ENCODE measurements at places on chromosomes 1 and 21.

GRCh38 chr1:94119796-94120569 lies 965 bp downstream of the ABCA4 start:
- peak; percentile 60 for DNase-seq

DNA sequence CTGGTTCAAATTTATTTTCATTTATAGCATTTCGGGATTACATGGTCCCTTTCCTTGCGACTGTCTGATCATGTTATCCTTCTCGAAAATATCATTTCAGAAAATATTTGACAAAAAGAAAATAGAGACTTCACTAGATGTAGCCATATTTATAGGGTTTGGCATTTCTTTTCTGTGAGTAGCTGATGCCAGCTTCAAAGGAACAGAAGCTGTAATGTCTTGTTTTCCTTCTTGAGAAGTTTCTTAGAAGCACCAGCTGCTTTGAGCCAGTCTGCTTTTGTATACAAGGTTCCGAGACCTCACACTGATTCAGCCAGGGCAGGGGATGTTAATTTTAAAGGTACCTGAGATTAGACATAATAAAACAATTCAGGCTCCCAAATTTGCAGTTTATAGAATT lies 248.2 kb downstream of the ZNF648 start:
- no peak for DNase-seq

DNA sequence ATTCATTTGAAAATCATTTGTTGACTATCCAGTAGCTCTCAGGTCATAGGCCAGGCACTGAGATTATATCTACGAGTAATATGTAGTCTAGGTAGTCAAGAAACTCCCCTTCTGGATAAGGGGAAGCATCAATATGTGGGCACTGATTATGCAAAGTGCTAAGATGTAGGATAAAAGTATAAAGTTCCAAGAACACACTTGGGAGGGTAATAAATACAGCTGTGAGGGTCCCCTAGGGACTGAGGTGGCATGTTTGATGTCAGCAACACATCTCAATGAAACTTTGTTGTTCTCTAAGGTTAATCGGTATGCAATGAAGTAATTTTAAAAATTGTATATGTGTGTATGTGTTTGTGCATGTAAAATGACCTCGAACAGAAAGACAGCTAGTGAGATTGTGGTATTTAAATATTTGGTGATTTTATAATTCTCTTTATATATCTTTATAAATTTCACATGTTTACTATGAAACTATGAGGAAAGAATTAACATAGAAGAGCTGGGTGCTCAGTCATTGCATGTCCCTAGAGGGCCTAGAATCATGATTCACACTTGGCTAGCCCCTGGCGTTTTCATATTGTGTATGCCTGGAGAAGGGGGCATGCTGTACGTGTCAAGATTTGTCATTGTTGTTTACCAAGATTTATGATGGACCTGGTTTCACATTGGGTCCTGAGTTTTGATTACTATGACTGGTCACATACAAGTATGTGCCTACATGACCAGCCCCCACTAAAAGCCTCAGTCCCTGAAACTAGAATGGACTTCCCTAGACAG lies 140.1 kb upstream of the DUSP10 start:
- no peak for DNase-seq

- DNase-seq, result no peak
These were observed 12.5 kb upstream of the PIGC start for GRCh38 chr1:172456344-172456769.

DNA sequence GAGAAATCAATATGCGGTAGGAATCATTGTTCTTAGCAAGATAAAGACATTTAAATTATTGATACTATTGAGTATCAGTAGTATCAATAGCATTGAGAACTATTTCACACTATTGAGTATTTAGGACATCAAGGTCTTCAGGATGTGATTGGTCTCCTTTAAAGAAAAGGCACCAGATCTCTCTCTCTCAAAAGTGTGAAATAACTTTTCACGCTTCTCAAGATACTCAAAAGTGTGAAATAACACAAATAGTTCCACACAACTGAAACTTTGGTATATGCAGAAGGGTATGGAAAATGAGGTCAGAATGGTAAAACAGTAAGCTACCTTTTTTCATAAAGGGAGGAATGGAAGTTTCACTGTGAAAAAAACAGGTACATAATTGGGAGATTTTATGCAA lies 6.7 kb upstream of the PYHIN1 start:
- DNase-seq, result no peak

DNA sequence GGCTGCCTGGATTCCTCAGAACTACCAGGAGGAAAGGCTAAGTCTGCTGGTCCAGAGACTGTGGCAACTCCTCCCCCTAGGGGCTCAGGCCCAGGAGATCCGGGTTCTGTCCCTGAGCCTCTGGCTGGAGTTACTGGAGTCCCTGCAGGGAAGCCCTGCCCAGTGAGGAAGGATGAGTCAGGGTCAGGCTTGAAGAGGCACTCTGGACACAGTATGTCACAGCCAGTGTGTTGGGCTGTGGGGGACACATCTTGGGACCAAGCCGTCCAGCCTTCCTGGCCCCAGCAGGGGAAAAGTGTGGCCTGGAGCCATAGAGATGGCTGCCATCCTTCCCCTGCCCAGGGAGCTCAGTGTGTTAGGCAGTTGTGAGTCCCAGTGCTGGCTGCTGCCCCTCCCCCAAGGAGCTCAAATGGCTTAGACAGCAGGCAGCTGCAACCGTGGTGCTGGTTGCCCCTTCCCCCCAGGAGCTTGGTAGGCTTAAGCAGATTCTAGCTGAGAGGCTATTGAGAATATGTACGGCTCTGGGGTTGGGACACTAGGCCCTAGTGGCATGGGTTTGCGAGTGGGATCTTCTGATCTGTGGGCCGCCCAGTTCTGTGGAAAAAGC lies 28.2 kb upstream of the RABGAP1L start:
- no peak for DNase-seq

- no peak for DNase-seq
These were observed 31.8 kb downstream of the LDLRAP1 start for GRCh38 chr1:25575191-25575590.

DNA sequence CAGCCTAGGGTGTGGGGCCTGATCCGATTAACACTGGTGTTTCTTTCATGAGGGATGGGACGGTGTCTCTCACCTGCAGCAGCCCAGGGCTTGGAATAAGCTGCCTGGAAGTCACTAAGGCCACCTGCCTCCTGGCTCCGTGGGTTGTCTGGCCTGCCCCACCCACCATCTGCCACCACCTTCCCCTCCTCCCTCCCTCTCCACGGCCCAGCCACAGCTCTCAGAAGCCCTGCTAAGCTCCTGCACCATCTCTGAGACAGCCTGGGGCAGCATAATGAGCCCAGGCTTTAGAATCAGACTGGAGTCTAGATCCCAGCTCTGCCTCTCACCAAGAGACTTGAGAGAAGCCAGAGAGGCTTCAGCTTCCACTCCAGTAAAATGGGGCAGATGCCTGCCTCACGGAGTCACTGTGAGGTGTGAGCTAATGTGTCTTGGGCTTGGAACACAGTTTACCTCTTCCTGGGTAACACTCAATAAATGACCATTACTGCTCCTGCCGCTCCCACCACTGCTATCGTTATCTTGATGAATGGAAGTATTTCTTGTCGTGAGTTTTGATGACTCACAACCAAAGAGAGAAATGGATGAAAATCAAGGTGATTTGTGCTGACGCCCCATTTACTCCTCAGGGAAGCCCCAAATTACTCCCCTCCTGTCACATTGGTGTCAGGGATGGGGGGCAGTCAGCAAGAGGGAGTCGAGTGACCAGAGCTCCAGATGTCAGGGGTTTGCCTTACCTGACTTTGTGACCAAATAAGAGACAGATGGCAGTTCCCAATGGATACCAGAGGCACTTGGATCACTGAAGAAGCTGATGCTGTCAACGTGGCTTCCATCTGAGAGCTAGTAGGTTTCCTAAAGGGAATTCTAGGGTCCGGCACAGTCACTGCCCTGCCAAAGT lies 23.5 kb upstream of the C1QA start:
- DNase-seq, result no peak

DNA sequence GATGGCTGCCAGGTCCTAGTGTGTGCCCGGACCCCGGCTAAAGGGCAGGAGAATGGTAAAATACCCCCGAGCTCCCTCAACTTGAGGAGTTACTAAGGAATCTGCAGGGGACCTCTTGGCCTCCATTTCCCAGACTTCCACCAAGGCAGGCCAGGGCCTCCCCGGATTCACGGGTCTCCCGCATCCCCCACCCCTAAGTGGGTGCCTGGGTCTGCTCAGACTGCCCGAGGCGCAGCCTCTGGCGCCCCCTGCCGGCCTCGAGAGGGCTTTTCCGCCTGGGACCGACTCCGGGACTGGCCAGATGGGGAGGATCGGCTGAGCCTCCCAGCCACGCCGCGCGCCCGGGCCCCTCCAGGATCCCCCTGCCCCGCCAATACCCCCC lies 1.7 kb downstream of the PLEKHG5 start:
- DNase-seq, result no peak
